Activated T-helper 1 cell treated with anti-CD3 and anti-CD28 coated beads, Interleukin-12 subunit alpha, Interleukin-12 subunit beta, Interleukin-2, Interleukin-4 antibody, amounts not matched to agents 30 ng/mL and 10 ng/mL and 1 ng/mL, durations not matched to agents 14 hours and 24 hours and 36 hours (primary cell): ENCODE measurements at places on chromosomes 1 and 21. TPM values are rescaled to one million over a fixed set of nuclear protein-coding genes. Genes with fewer than 3 reads are reported as not detected.
A peak's percentile ranks its signal among the peaks of the same experiment; 100 is the strongest.

DNA sequence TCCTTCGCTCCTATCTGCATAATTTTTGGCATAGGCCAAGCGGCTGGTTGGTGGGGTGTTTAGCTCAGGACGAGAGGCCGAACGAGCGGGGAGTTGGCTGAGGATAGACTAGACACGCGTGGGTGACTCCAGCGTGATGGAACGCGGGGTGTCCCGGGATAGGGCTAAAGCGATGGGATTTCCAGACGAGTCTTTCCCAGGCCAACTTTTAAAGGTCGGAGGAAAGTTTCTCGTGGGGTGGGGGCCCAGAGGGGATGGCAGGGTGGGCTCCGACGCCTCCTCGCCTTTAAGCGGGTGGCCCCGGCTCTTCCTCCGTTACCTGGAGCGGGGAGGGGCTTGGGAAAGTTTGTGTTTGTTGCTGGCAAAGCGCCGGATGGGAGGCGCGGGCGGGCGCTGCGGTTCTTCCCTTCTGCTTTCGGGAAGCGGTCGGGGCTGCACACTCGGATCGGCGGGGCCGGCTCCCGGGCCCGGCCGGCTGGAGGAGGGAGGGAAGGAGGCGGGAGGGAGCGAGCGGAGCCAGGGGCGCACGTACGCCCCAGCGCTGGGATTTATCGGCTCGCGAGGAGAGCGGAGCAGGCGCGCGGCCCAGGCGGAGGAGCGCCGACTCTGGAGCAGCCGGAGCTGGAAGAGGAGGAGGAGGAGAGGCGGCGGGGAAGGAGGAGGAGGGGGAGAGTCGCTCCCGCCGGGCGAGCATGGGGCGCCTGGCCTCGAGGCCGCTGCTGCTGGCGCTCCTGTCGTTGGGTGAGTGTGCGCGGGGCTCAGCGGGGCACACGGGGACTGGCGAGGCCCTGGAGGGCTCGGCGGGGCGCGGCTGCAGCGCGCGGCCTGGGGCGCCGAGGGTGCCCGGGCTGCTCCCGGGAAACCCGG is at the start of gene PTGFRN:
TSS of gene PTGFRN (plus strand) at position 405 of the 867 bp plus-strand sequence. CDS start at position 693, 288 bp downstream.
- DNase-seq = no peak
- peaks cover 4% of the 10 kb centered on the region for H3K27me3 ChIP-seq
- peak within 1 kb of the TSS; percentile 87 for H3K4me3 ChIP-seq
- peaks cover 6% of the 10 kb centered on the region for H3K36me3 ChIP-seq
- H3K4me1 ChIP-seq = peaks cover 9% of the 10 kb centered on the region

GRCh38 chr21:45864436-45864835 is 117.1 kb upstream of the COL6A1 start:
- no peak for DNase-seq
- H3K27me3 ChIP-seq = no peaks in the 10 kb centered on the region
- H3K4me3 ChIP-seq = no peak overlapping the region
- no peak overlapping the region for H3K27ac ChIP-seq
- no peaks in the 10 kb centered on the region for H3K4me1 ChIP-seq
- no peaks in the 10 kb centered on the region for H3K36me3 ChIP-seq

DNA sequence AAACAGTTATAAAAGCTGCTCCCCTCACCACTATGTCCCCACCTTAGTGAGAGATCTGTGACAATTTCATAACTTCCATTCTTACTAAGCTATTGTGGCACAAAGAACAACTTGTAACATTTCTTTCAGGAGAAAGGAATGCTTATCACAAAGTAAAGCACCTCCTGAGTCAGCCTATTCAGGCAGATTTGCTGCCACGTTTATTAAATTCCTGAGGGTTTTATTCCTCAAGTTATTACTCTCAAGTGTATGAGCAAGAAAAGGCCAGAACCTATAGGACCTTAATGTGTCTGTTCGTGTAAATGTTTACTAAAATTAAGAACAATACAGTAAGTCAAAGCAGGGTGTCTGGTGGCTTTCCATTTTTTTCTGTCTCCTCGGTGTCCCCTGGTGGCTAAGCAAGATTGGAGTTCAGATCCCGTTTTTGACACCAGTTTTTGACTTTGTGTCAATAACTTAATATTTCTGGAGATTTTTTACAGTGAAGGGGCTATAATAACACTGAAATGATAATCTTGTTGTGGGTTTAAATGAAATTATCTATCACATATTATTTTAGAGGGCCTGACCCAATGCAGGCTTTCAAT is 1539.6 kb downstream of the BRINP3 start:
- no peaks in the 10 kb centered on the region for H3K27me3 ChIP-seq
- no peak overlapping the region for H3K27ac ChIP-seq
- DNase-seq = no peak
- no peaks in the 10 kb centered on the region for H3K4me1 ChIP-seq

GRCh38 chr1:61680500-61680899 is 44.4 kb downstream of the TM2D1 start:
- H3K36me3 ChIP-seq = peaks cover 19% of the 10 kb centered on the region
- DNase-seq = no peak

DNA sequence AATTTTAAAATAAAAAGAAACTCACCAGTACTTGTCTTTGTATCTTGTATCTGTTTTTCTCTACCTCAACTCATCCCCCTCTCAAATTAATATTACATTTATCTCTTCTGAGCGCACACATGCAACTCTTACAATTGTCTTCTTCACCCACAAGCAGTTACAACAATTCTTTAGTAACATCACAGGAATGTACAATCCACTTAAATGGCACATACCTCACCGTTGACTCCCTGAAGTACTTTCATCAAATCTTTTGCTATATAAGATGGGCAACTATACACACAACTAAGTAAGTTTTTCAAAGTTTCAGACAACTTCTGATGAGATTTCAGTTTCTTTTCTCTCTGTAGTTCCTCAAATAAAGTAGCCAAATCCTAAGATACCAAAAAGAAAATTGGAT is 28.3 kb downstream of the HEATR1 start:
- DNase-seq = no peak
- no peak overlapping the region for H3K4me3 ChIP-seq
- no peak overlapping the region for H3K27ac ChIP-seq
- H3K27me3 ChIP-seq = no peaks in the 10 kb centered on the region
- H3K4me1 ChIP-seq = no peaks in the 10 kb centered on the region
- H3K36me3 ChIP-seq = peaks cover 47% of the 10 kb centered on the region

DNA sequence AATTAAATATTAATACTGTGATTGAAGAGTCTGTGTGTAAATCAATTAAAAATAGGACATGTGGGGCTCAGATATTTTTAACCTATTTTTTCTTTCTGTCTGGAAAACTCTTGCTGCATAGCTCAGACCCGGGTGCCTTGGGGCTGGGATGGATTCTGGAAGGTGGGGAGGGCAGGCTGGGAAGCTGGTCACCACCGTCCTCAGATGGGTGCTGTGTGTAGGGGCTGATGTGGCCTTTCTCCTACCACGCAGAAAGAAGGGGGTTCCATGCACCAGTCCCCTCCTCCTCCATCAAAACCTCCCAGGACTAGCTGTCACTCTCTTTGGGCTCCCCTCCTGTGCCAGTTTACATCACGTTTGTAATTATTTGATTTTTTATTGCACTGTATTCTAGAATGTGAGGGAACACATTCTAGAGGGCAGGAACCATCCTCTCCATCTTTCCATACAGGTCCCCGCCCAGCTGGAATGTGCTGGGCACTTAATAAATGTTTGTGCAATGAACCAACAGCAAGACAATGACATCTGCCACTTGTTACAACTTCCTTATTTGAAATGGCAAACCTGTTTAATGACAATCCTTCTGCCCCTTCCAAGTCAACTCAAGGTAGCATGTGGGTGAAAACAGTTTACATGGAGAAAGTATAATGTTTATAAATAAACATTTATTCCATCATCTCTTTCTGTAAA is 104.3 kb downstream of the EDEM3 start:
- no peak overlapping the region for H3K27ac ChIP-seq
- no peaks in the 10 kb centered on the region for H3K36me3 ChIP-seq
- DNase-seq = no peak
- H3K27me3 ChIP-seq = peaks cover 3% of the 10 kb centered on the region

GRCh38 chr1:9174243-9174642 is 45.3 kb upstream of the GPR157 start:
- no peak for DNase-seq
- H3K4me3 ChIP-seq = no peak overlapping the region
- no peaks in the 10 kb centered on the region for H3K27me3 ChIP-seq
- no peak overlapping the region for H3K27ac ChIP-seq

GRCh38 chr1:11054181-11054580 is 5.6 kb downstream of the SRM start:
- DNase-seq = no peak
- H3K27ac ChIP-seq = no peak overlapping the region
- H3K4me3 ChIP-seq = no peak overlapping the region
- peaks cover 20% of the 10 kb centered on the region for H3K36me3 ChIP-seq
- no peaks in the 10 kb centered on the region for H3K4me1 ChIP-seq

DNA sequence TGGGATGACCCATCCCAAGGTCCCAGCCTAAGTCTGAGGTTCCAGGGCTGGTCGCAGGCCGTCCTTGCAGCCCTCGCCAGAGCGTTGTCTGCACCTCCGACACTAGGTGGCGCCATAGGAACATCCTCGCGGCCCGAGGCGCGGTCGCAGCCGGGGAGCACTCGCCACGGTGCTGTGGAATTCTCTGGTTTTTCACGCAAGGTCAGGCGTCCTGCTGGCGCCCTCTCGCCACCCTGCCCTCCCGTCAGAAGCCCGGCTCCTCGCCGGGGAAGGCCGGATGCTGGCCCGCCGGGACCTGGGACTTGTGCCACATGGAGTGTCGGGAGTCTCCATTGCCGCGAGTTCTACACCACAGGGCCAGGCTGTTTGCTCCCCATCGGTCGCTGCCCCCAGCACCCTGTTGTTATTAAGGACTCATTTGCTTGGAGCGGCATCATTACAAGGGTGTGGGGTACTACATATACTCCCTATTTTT is 196.8 kb upstream of the LMO4 start:
- peak; percentile 59 for DNase-seq
- peaks cover 32% of the 10 kb centered on the region for H3K27me3 ChIP-seq
- H3K4me3 ChIP-seq = peak overlapping the region; percentile 76
- H3K4me1 ChIP-seq = no peaks in the 10 kb centered on the region
- H3K36me3 ChIP-seq = no peaks in the 10 kb centered on the region

The SMPDL3B gene
- 0.29 and 0.60 TPM in 2 replicates for total RNA-seq

The MYCL gene
- 0.56 and 0.62 TPM in 2 replicates for total RNA-seq

The F11R gene
- 11.9 and 13.5 TPM in 2 replicates for total RNA-seq

The RIMS3 gene
- total RNA-seq = 1.5 and 1.9 TPM in 2 replicates
